ENCODE measurements at places on chromosomes 12 and 14.
A peak's percentile ranks its signal among the peaks of the same experiment; 100 is the strongest.

DNA sequence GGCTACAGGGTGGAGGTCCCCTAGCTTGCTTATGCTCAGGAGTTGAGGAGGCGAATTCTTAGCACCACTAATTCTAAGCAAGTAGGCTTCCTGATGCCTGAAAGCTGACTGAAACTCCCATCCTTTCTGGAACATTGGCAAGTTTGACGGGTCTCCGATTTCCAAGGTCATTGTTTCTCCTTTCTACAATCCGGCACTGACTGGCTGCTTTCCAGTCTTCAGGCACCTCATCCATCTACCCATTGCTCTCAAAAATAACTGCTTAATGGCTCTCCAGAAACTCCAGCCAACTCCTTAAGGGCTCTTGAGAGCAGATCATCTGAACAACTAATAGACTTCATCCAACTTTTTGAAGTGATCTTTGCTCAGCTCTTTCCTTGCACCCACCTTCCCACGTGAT lies 13.3 kb downstream of the REM2 start:
- DNase-seq = no peak

- DNase-seq = no peak
Measured at GRCh38 chr14:93033983-93034670, 81.6 kb downstream of the ITPK1 start.

- peak; percentile 71 for DNase-seq
Measured at GRCh38 chr12:126747530-126748149, 1519.3 kb upstream of the TMEM132C start.

- DNase-seq = no peak
Measured at GRCh38 chr12:47249082-47249481, 169.3 kb upstream of the AMIGO2 start.

- DNase-seq = no peak
Measured at GRCh38 chr14:70755655-70756054, 53.7 kb downstream of the MAP3K9 start.

DNA sequence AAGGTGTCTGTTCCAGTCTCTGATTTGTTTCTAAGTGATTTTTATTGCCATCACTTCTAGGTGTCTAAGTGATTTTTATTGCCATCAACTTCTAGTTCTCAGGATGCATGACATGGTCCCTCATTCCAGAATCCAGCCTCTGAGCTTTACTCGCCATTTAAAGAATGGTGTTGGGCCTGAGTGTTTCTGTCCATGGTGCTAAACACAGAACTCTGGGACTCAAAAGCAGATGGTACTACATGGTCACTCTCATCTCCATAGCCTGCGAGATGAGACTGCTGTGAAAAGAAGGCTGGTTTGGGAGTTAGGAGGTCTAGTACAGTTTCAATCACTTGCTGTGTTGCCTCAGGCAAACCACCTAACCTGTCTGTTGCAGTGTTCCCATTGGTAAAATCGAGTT lies 276.6 kb downstream of the NRXN3 start:
- no peak for DNase-seq

DNA sequence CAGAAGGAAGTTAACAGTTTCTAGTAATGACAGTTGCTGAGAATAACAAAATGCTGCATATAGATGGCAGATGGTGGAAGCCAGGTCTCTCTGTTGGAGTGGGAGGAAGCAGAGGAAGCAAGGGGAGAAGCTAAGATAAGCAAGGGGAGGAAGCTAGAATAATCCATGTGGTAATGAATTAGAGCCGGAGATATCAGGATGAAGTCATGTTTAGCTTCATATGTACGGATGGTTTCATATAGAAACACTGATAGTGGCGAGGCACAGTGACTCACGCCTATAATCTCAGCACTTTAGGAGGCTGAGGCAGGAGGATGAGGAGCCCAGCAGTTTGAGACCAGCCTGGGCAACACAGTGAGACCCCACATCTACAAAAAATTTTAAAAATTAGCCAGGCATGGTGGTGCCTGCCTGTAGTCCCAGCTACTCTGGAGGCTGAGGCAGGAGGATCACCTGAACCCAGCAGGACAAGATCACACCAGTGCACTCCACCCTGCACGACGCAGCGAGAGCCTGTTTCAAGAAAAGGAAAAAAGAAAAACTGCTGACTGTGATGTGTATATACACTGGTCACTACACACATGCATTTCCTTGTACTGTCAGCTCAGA lies 49.2 kb downstream of the ANAPC7 start:
- DNase-seq = no peak

DNA sequence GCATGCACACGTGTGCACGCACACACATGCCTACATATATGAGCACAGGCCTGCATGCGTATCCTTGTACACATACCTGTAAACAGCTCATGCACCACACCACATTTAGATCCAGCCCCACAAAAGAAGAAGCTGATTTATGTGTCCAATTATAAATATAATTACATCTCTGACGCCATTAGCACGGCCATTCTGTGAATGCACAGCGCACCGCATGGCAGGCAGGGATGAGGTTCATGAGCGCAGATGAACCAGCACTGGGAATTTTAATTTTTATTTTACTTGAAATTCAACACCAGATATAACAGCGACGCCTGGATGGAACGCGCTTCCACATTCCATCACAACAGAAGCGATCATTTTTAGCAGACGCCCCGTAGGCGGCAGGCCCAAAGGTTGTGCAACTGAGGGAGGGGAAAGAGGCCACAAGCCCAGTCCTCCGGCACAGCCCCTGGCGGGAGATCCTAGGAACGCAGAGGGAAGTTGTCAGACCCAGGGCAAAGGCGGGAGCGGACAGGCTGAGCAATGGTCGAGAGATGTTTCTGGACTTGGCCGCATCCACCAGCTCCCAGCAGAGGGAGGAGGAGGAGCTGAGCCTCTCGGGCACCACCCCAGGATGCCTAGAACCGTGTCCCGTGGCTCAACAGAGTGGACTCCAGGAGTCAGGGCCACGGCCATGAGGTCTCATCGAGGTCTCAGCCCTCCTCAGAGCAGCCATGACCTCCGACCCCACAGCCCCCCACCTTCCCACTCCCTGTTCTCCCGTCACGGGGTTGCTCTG lies 37.9 kb upstream of the GALNT9 start:
- no peak for DNase-seq

DNA sequence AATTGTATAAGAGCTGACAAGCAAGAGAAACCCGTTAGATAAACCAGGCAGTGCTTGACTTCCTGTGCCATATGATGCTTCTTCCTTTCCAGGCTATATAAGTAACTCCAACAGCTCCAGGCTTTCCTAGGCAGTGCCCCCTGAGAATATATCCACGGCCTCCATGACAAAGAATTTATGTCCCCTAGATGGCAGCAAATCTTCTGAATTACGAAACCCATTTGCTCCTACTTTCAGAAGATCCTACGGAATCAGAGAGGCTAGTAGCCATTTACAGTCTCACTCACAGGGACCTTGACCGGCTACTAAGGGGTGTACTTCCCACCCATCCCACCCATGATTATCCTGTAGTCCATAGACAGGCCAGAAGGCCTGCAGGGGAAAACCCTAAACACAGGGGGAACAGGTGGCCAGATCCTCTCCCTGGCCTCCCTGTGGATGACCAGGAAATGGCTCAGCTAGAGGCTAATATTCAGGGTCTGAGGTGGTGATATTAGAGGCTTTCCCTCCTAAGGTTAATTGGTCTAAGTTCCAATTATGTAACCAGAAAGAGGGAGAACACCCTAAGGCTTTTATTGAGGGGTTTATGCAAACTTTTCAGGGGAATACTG lies 77.2 kb upstream of the DCD start:
- no peak for DNase-seq

GRCh38 chr12:120249266-120249874 lies 16.2 kb downstream of the PXN start:
- DNase-seq = no peak

GRCh38 chr14:23181453-23181852 lies 2.0 kb downstream of the SLC7A8 start:
- DNase-seq = no peak

DNA sequence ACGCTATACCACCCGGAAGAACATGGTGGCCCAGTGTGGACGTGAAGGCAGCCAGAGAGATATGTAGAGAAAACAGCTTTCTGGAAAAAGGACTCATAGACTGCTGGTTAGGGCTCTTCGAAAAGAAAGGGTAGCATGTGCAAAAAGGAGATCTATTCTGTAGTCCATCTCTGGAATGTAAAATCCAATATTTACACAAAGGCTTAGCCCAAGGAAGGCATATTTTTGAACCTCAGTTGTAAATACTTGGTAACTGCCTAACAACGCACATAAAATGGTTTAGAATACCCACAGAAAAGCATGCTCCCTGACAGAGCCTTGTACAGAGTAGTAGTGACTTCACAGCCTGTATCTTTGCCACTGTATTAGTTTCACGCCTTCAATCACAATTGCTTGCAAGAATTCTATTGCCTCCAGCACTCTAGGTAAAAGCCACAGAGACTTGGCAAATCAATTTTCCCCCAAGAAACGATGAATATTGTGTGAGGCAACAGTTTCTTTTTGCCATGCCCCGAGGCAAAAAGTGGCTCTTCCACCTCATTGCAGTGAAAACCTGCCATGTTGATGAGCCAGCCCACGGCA lies 59.2 kb downstream of the TRIM9 start:
- DNase-seq = no peak

GRCh38 chr14:90760591-90761316 lies 55.5 kb downstream of the TTC7B start:
- no peak for DNase-seq

DNA sequence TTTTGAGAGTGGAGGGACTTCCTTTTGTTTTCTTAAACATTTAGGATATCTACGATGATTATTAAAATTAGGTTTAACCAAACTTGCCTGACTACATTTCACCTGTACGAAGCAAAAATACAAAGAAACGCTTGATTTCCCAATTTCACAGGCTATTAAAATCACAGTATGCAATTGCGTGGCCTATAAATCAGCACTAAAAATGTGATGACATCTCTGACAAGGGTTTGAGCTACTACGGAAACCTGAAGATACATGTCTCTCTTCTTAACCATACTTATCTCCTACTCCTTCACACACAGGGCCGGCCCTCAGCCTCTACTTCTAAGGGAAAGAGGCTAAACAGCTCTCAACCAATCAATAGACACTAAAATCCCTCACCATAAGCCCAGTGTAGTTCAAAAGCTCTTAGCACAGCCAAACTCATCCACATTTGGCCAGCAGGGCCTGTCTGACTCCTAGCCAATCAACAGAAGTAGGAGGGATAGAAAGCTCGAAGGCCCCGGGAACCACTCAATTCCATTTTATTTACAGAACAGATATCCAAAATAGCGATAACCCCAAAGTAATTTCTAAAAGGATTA lies 137.3 kb downstream of the FOXN3 start:
- DNase-seq = no peak

DNA sequence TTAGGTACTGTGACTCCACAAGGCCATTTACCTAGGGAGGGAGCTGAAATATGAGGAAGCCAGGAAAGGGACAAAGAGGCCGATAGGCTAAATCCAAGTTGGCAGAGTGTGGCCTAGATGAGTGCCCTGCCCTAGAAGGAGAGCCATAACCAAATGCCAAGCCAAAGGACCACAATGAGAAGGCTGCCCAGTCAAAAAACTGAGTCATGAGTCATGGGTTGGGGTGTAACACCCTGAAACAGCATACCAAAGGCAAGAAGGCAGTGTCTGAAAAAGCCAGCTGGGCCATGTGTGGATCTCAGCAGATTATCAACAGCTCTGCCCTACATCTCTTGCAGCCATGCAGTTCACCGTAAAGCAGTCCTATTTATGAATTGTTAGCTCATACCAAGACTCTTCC lies 171.7 kb downstream of the PHLDA1 start:
- DNase-seq = no peak

DNA sequence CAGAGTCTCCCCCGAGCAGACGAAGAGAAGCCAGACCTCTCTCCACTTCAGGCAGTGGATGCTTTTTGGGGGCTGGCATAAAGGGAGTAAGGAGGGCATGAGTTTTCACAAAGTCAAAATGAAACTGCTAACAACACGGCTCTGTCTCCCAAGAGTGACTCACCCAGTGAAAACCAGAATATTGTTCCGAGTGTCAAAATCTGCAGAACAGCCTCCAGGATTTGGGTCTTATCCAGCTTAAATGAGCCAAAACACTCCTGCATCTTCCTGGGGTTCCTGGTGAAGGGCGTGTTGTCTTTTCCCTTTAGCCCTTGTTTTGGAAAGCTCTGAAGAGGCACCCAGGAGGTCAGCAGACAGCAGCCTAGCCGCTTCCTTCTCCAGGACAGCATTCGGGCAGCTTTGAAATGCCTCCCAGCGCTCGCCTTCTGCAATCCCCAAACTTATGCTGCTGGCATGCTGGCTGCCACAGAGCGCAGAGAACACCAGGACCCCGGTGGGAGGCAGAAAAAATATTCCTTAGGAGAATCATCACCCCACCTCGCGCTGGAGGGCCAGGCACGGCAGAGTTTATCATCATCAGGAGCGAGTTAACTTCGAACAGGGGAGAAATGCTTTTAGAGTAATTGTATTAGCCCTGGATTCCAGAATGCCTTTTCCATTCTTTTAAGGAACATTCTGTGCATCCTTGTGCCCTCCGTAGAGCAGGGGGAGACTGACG lies 117.7 kb upstream of the NCOR2 start:
- no peak for DNase-seq

DNA sequence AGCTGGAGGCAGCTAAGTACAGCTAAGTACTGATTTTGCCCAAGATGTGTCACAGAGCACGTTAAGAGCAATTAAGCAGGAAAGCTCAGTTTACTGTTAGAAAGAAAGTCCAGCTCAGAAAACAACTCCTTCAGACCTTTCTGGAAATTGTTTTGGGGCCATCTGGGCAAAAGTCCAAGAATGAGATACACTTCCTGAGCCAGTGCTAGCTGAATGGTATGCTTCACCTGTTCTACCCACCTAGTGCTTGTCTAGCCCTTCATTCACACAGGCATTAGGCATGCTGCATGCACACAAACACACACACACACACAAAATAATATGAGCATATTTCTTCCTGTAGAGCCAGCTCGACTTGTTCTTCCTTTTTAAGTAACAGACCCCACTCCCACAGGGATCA lies 6.6 kb upstream of the IKZF4 start:
- no peak for DNase-seq

DNA sequence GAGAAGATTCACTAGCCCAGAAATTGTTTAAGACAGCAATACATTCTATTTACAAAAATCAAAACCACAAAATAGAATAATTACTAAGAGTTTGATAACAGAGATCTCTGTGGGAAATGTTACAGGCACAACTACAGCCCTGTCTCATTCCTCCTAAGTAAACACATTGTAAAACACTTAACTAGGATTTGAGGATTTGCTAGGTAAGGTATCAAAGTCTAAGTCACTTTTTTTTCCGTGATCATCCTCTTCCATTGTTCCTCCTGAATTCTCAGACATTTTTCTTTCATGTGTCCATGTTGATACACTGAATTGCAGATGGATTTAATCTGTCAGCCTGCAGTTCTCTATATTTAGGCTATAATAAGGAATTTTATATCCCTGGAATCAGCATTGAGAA lies 127.5 kb downstream of the ACSS3 start:
- no peak for DNase-seq

DNA sequence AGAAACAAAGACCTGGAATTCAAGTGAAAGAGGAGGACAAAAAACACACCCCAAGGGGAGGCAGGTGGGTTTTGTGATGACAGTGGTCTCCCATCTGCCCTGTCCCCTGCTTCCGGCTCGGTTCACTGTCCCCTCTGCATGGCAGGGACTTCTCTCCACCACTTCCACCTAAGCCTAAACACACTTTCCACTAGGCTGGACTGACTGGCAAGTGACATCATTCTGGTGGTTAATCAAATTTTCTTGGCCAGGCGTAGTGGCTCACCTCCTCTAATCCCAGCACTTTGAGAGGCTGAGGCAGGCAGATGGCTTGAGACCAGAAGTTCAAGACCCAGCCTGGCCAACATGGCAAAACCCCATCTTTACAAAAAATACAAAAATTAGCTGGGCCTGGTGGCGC lies 11.9 kb downstream of the PLEKHG6 start:
- no peak for DNase-seq

- DNase-seq = no peak
Measured at GRCh38 chr12:93113317-93114006, 184.4 kb upstream of the EEA1 start.

GRCh38 chr12:131454418-131455217 lies 256.3 kb upstream of the SFSWAP start:
- DNase-seq = no peak

Data from mesothelial cell of epicardium (in vitro differentiated cells).